ENCODE measurements at places on chromosomes 12 and 14.

- DNase-seq: no peak
Observed at GRCh38 chr14:55609681-55610080, 29.7 kb downstream of the KTN1 start.

DNA sequence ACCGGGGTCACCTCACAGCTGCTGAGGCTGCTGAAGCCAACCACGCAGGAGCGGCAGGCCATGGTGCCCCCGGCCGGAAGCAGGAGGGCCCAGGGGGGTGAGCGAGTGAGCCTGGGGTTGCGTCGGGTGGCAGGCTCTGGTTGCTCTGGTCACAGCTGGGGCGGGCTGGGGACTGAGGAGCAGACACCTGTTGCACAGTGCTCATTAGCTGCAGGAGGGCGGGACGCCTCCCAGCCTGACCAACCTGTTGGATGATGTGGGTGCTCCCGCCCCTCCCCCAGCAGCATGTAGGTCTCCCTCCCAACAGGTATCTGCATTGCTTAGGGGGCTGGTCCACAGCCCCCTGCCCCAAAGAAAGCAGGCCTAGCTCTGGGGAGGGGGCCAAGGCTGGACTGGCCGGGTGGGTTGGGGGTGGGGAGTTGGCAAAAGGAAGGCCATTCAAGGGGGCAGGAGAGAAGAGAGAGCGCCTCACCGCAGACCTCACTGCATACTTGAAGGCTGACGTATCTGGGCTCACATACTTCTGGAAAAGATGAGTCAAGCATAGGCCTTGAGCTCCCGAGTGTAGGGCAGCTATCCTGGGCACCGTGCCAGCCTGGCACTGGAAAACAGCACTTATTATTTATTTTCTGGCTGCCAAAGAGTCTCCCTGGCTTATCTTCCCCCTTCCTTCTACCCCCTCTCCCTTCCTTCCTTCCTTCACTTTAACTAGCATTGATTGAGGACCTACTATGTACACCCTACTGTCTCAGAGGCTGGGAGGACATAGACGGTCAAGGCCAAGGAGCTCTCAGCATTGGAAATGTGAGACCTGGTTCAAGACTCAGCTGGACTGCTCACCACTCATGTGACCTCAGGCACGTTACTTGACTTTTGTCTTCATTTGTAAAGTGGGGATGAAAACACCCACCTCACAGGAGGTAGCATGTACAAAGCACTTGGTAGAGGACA lies at the start of gene KRT80:
Gene KRT80 (minus strand): TSS at position 174 of the 951 bp plus-strand sequence. CDS start 112 bp downstream, at position 62.
- no peak for DNase-seq

GRCh38 chr12:48659863-48660262 lies 22.2 kb downstream of the KANSL2 start:
- DNase-seq: no peak

DNA sequence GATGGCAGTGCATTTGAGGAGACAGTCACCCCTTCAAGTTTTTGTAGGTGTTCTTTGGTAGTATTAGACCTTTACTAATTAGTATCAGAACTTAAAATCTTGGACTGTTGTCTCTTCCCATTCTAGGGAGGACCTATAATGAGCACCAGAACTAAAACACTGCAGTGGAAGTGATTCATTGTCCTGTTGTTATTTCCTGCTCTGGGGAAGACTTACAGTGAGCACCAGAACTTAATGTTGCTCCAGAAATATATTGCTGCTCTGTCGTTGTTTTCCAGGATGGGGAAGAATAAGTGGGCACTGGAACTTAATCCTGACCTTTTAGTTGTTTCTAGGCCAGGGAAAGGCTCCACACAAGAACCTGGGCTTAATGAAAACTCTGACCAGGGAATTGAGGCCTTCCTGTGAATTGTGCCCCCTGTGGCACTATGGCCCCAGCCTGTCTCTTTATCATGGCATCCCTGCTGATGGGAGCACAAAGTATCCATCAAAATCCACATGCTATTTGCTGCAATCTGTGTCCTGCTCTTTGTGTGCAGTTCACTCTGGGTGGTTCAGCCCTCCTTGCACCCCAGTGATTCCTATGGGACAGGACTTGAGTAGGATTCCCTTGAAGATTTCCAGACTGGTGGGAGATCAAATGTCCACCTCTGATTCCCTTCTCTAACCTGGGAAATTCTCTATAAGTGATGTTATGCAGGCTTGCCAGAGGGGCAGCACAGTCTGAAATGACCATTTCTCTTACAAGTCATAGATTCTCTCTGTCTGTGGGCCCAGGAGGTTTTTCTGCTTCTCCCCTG lies 175.8 kb downstream of the PAWR start:
- DNase-seq: no peak

Data from CD4-positive, alpha-beta T cell treated with Interleukin-2 at 100 ng/mL for 4 hours (primary cell).